NCI-H1417 treated with DMSO at 0.1 percent for 48 hours (cell line): ENCODE measurements at places on chromosomes 5 and 9.

GRCh38 chr5:58922461-58923171, 339.7 kb downstream of the RAB3C start:
- no peak for DNase-seq

GRCh38 chr9:38337181-38337580, 55.3 kb upstream of the ALDH1B1 start:
- no peak for DNase-seq

DNA sequence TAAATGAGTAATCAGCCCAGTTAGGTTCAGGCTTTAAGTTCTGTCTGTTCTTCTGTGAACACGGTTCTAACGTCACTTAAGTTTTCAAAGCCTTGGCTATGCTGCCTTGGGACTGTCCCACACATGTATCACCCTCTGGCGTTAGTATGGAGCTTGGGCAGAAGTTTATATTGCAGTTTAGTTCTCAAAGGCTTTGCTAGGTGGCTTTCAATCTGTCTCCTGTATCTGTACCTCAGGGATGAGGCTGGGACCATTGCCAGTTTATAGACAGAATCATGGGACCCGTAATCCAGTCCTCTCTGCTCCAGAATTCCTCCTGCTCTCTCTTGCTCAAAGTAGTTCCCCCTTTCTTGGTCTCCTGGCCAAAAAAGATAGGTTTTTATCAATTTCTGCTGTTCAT, 12.1 kb downstream of the C9orf40 start:
- DNase-seq: no peak

- DNase-seq: no peak
Measured at GRCh38 chr9:129113645-129114304, 2.6 kb downstream of the PTPA start.

DNA sequence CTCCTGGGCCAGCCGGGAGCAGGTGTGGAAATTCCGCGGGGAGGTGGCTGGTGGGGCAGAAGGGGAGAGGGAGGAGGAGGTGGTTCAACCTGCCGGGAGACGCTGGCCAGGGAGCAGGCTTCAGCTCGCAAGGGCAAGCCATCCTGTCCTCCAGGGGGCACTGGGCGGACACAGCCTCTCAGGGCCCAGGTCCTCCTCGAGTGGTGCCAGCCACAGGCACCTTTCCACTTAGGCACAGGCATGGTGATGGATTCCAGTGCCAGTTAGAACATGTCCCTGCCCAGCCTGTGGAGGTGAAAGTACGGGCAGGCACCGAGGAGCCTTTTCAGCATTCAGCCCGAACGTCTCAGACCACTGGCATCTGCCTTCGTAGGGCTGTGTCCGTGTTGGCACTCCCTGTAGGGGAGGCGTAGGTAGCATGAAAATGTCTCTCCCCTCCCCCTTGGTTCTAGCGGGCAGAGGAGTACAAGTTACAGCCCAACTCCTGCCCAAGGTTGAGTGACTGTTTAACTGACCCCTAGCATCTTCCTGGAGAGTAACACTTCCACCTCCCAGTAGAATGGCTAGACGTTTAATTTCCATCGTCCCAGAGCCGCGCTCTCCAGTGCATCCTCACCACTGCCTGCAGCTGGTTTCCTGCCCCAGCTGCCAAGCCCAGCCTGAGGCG, 48.9 kb downstream of the DAB2IP start:
- DNase-seq: no peak

DNA sequence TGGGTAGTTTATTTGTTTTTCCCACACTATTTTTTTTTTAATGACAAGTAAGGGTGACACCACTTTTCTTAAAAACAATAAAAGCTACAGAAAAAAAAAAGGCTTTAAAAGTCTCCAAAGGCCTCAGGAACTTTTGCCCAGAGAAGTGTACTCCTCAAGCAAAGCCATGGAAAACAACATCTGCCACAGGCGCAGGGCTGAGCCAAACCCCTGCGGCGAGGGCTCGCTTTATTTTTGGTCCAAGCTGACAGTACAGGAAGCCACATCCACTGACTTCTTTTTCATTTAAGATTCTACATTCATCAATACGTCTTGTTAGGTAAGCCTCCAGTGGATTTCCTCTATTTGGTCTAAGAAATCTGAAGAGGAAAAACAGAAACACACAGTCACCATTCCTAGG, 51.9 kb upstream of the IFNK start:
- no peak for DNase-seq

- no peak for DNase-seq
Measured at GRCh38 chr5:135154197-135154596, 120.2 kb upstream of the PITX1 start.

GRCh38 chr5:18745042-18745987, 1111.1 kb downstream of the TAF11L14 start:
- no peak for DNase-seq

GRCh38 chr5:151470439-151470838, 23.0 kb downstream of the SLC36A1 start:
- DNase-seq: no peak

DNA sequence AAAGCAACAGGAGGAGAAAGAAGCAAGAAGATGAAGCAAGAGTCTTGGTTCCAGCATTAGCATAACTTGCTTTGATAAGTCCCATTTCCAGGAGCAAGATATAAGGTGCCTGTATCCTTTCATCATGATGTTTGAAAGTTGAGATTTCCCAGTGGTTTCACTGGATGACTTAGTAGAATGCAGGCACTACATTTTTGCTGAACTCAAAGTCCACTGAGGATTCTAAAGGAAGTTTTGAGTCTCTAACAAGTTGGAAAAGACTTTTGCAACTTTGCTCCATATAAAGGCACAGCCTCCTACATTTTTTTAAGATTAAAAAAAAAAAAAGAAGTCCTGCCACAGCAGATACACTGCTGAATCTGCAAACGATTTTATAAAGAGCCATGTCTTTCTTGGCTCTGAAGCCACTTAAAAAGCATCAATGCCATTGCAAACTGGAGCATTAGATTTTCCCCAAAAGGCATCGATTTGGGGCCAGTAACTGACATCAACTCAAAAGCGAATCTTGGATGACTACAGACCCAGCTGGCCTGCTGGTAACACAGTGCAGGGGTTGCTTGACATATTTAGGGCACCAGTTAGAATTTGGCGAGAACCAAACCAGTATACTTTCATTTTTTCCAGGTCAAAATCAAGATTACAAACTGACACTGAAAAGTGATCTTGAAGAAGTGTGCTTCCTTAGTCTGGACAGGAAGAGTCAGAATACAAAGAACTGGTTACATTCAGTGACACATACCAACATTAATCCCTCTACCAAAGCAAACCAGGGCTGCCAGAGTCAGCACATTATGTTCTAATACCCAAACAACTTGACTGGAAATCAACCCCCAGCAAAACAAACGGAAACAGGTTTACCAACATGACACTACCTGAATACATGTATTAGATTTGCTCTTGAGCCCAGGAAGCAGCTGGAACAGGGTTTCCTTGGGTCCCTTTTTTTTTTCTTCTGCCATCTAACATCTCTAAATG, 39.1 kb upstream of the KCNV2 start:
- DNase-seq: no peak

- no peak for DNase-seq
Measured at GRCh38 chr9:134157378-134157885, 6.9 kb downstream of the RNU6ATAC start.
